Epithelial cell of proximal tubule (primary cell): ENCODE measurements at places on chromosomes 11 and 22. TPM values are rescaled to one million over a fixed set of nuclear protein-coding genes. Genes with fewer than 3 reads are reported as not detected.

Gene MS4A4A
- not detected in 2 replicates for total RNA-seq

Gene RAG2
- not detected in 2 replicates for total RNA-seq

Gene SCGB1C1
- total RNA-seq = not detected in 2 replicates

Gene KRTAP5-7
- not detected in 2 replicates for total RNA-seq

- DNase-seq = no peak
Observed at GRCh38 chr11:118342503-118343161, at the start of gene CD3D. Gene CD3D, minus strand, starts transcription at chr11:118342705. Its CDS starts 98 bp downstream, at chr11:118342607.

DNA sequence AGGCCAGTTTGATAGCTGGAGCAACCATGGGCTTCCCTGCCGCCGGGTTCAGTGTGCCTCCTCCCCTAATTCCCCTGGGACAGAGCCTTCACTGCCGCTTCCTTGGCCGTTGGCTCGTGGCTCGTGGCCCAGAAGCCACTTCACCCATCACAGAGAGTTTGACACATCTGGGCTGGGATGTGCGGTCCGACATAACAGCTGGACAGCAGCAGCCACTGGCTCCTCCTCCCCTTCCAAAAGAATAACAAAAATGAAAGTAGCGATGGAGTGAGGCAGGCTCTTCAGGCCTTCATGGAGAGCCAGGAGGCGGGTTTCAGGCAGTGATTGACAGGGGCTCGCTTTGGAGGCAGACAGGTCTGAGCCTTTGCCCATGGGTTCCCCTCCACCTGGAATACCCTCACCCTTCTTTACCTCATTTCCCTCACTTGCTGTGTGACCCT is 8.2 kb downstream of the CREB3L1 start:
- no peak for DNase-seq

GRCh38 chr11:32446227-32446626 is 10.9 kb upstream of the WT1 start:
- no peak for DNase-seq
